EH (cell line): ENCODE measurements at places on chromosomes 6 and 20.

- peak; percentile 33 for DNase-seq
Measured at GRCh38 chr20:57198132-57199072, 68.0 kb downstream of the BMP7 start.

- peak; percentile 39 for DNase-seq
Measured at GRCh38 chr20:13105864-13106457, 97.2 kb downstream of the SPTLC3 start.

- DNase-seq, result no peak
Measured at GRCh38 chr6:168562576-168563151, 121.7 kb downstream of the SMOC2 start.

- peak; percentile 55 for DNase-seq
Measured at GRCh38 chr6:87561017-87561416, 28.8 kb downstream of the RARS2 start.

DNA sequence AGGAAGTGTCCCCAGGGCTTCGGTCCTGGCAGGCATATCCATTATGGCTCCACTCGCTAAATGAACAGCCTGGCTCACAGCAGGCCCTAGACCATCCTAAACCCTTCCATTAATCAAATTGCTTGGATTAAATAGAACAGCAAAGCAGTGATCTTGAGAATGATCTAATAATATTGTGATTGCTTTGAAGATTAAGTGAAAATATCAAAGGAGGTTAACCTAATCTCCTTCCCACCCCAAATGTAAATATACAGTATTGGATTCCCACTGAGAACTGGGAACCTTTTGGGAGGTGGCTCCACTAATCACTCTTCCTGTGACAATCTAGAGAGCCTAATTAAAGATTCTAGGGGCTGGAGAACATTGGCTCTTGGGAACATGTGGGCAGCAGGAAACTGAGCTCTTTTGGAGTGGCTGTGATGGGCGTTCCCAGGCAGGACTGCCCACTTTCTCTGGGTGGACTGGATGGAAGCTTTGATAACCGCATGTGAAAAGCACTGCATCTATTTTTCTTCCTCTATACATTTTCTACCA, 68.3 kb upstream of the FRMD1 start:
- no peak for DNase-seq

GRCh38 chr6:71454056-71454455, 165.4 kb downstream of the OGFRL1 start:
- DNase-seq, result no peak

DNA sequence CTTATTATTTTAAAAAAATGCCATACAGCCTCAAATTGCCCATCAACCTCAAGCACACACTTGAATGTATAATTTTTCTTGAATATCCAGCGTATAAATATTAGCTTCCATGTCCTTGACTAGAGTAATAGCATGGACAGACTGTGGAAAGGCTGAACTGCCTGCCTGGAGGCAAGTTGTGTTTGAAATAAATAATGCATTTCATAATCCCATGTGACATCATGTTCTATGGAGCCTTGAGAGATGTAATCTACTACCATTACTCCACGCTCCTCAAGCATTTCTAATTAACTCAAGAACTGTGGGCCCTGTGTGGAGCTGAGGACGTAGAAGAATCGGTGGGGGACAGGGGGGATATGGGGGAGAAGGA, 94.2 kb downstream of the CDS2 start:
- DNase-seq, result peak; percentile 24

- no peak for DNase-seq
Measured at GRCh38 chr6:153539602-153540001, 408.5 kb upstream of the RGS17 start.

DNA sequence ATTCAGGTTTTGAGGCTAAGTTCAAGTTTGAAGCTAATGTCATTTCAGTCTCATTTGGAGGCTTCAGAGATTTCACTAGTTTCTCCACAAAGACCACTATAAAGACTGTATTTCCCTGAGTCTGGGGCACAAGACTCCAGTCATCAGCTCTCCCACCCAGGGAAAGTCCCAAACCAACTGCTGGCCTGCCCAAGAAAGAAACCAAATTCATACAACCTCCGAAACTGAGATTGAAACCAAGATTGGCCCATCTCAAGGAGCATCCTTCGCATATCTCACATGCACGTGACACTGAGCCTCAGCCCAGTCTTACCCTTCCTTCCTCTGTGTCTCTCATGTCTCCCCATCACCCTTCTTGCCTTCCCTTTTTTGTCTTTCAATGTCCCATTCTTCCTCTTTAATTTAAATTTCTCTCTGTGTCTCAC, 3.5 kb upstream of the LTA start:
- no peak for DNase-seq

GRCh38 chr6:44701038-44701636, 313.6 kb downstream of the CDC5L start:
- DNase-seq, result no peak

DNA sequence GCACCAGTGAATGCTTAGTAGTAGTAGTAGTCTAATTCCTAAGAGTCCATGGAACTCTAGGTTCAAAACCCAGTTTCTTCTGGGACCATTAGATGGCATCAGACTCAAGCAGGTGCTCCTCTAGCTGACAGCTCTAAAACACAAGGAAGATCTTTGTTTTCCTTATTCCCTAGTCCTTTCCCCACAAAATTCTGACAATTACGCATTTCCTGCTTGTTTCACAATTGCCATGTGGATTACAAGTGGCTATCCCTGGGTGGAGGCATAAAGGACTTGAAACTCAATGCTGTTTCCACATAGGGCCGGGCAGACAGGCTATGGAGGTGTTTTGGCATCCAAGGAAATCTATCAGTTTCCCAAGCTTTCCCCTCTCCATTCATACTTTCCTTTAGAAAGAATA, 9.2 kb upstream of the HLA-DOB start:
- DNase-seq, result peak; percentile 72

- peak; percentile 98 for DNase-seq
Measured at GRCh38 chr6:139402876-139403386, 28.5 kb upstream of the CITED2 start.

DNA sequence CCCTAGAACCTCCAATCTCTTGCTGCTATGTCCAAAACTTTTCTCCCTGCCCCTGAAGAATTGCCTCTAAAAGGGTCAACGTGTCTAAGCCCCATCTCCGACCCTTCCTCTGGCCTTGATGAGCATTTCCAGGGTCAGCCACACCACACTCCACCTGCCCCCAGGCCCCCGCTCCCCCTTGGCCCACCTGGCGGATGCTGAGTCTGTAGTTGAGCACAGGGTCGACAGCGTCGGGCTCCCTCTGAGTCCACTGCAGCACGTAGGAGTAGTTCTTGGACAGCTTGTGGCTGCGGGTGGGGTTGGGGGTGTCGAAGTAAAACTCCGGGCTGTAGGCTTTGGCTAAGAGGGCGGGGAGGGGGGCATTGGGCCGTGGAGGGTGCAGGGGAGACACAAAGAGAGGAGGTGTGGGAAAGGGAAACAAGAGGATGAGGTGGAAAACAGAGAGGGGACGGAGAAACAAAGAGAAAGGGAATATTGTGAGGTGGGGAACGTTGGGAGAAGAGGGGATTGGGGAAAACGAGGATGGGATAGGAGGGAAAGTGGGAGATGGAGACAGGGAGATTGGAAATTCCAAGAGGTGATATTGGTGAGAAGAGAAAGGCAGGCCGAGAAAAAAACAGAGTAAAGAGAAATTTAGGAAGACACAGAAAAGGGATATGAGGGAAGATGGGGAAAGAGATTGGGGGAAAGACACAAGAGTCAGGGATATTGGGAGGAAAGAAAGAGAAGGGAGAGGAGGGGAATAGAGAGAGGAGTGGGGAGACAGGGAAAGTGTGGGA, 50.5 kb downstream of the MDGA1 start:
- DNase-seq, result no peak

GRCh38 chr20:24995741-24996448, 3.3 kb upstream of the APMAP start:
- peak; percentile 32 for DNase-seq

DNA sequence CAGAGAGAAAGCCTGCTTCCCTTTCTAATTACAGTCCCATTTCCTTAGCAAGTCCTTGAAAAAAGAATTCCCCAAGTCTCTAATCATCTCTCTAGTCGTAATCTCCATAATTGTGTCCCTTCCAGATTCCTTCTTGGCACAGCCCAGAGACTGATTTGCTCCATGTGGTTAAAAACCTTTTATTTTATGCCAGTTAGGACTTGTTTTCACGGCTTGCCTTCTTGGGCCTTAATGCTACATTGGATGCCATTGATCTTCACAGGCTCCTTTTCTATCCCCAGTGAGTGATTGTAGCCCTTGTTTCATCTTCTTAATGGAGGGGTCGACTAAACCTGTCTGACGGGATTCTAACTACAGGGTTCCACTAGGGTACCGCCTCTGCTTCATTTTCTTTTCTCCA, 650.6 kb upstream of the ARID1B start:
- no peak for DNase-seq

DNA sequence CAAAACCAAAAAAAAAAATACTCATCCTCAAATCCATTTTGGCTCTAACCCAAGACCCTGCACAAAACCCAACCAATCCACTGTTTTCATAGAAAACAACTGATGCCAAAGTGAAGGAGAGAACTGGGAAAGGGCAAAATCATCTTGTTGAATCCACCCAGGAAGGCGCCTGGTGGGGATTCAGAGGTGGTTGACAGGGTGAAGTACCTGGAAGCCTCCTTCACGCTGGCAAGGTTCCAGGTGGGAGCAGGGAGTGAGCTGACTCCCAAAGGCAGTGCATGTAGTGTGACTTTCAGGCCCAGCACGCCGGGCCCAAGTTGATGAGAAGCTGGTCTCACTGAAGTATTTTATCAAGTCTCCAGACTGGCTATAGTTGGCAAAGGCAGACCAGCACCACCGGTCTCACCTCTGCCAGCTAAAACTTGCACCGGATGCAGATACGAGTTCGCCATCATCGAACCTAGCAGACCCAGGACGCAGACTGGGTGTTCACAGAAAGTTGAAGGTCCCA, 16.5 kb downstream of the PPP1R10 start:
- DNase-seq, result peak; percentile 7

DNA sequence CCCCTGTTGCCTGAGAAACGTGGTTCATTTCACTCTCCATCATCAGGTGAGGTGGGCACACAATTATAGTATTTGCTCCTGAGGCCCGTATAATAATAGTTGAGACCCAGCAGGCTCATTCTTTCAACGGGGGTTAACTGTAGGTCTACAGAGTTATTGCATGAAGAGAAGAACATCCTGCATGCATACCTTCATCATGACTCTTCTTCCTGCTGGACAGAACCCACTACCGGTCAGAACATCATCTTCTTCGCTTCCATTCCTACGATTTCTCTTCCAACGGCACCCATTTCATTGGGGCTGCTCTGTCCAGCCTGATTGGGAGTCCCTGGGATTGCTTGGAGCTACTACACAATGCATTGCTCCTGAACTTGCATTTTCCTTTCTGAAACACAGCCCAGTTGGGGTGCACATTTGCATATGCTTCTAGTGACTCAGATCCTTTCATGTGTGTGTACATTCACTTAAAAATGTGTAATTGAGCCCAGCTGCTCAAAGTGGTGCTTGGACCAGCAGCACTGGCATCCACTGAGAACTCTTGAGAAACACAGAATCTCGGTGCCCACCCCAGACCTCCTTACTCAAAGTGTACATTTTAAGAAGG, 57.4 kb downstream of the SLC24A3 start:
- peak; percentile 83 for DNase-seq

- no peak for DNase-seq
Measured at GRCh38 chr20:42125426-42125825, 507.2 kb upstream of the CHD6 start.

- DNase-seq, result no peak
Measured at GRCh38 chr20:19727251-19727847, 30.7 kb upstream of the RIN2 start.

GRCh38 chr6:139655783-139656705, 281.6 kb upstream of the CITED2 start:
- DNase-seq, result no peak

DNA sequence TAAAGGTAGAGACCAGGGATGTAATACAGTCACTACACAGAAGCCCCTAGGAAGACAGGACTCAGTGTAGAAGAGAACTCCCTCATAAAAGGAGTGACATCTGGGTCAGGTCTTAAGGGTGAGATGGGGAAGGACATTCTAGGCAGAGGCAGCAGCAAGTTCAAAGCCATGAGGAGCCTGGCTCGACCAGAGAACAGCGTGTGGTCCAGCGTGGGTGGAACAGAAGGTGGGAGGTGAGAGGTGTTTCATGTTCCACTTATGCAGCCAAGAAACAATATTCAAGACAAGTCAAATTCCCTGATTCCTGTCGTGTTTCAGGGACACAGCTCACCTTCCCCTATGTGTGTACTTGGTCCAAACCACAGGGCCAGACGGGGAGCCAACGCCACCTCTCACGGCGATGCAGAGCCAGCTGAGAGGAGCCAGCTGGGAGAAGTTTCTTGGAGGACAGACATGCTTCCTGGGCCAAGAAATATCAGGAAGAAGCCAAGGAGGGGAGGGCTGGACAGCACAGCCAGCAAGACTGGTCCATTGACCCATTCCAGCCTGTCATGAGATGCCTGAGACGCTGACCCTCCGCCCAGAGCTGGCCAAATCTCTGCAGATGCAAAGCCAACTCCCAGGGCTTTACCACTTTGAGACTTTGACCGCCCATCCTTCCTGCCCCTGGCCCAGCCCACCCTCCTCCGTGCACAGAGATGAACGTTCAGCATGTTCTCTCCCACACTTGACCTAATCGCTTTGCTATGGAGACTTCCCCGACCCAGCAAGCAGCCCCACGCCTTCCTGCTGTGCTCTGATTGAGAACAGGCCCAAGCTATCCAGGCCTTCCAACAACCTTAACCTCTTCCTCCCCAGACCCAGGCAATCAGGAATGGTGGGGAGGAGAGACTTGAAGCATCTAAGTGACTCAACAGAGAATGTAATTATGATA, 113.8 kb downstream of the PRND start:
- no peak for DNase-seq

- DNase-seq, result no peak
Measured at GRCh38 chr20:17449031-17449430, 82.1 kb downstream of the BFSP1 start.

DNA sequence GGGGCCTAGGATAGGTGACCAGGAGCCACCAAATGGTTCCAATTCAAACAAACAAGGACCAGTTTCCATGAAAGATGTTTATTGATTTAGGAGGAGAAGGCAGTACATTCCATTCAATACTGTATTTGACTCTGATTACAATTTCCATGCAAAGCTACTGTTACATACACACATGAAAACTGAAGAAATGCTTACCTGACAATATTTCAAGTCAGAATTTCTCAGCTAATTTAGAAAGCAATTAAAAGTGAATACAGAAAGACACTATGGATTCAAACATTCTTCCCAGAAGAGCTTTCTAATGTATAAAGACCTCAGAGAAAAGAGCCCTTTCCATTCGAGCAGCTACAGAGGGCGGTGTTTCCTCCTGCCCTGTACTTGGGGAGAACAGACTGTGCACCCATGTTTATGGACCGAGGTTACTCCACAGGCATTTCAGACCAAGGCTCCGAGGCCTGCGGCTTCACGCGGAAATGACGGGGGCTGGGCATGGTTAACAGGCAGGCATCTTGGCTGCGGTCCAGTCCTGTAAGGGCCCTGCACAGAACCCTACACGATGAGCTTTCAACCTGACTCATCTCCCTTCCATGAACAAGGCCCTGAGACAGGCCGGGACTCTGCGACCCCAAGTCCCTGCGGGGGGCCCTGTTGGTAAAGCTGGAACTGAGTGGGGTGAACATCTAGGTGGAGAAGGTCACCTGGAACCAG, 25.7 kb upstream of the TCFL5 start:
- DNase-seq, result peak; percentile 95
